ENCODE measurements at places on chromosomes 11 and 22.

GRCh38 chr11:117287668-117288067, 3.5 kb upstream of the BACE1-AS start:
- no peak for ATAC-seq

GRCh38 chr11:121714351-121714750, 261.6 kb upstream of the SORL1-AS1 start:
- ATAC-seq: no peak

DNA sequence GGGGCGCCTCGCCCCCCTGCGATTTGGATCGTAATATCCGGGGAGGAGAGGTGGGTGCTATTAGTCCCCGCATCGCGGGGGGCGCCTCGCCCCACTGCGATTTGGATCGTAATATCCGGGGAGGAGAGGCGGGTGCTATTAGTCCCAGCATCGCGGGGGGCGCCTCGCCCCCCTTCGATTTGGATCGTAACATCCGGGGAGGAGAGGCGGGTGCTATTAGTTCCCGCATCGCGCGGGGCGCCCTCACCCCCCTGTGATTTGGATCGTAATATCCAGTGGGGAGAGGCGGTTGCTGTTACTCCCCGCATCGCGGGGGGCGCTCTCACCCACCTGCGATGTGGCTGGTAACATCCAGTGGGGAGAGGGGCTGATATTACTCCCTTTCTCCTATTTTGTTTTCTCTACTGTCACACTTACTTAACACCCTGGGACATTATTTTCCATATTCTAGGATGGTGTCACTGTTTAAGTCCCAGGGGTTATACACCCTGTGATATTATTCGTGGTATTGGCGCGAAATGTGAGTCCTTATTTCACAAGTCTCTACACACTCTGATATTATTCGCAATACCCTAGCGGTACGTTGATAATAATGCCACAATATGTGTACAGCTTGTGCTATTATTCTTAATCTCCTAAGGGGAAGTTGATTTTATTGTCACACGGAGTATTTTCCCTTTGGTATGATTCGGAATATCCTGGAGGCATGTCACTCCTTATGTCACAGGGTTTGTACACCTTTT, 57.8 kb upstream of the ALDH3B2 start:
- ATAC-seq: peak; percentile 71

GRCh38 chr11:74086242-74086884, 77.5 kb upstream of the UCP3 start:
- ATAC-seq: peak; percentile 83

DNA sequence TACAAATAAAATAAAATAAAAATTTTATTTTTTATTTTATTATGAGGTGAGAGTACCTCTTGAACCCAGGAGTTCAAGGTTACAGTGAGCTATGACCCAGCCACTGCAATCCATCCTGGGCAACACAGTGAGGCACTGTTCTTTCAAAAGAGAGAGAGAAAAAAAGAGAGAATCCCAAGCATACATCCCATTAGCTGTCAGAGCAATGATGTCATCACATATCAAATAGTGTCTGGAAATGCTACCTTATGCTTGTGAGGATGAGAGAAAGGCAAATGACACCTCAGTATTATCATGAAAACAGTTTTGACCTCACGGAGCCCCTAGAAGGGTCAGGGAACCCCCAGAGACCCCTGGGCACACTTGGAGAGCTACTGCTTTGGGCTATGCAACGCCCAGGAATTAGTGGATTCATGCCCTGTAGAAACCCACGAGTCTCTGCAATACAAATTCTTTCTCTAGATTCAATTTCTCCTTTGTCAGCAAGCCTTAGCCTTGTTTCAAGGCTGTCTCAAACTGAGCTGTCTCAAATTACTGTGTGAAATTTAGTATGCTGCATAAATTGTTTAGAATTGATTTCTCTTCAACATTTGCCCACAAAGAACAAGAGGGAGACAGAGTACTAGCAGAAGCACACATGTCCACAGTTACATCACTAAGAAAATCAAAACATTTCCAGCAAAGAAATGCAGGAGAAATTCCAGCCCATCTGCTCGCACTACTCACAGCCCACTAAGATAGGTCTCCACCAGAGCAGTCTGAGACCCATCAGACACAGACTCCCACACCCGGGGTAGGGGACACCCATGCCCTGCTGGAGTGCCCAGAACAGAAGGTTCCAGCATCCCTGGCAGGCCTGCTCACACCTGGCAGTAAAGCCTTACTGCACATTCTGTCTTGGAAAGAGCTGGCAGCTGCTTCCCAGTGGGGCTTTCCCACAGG, 18.1 kb downstream of the DGCR2 start:
- ATAC-seq: no peak
